Osteocyte (in vitro differentiated cells): ENCODE measurements at places on chromosomes 6 and 20. TPM values are rescaled to one million over a fixed set of nuclear protein-coding genes. Genes with fewer than 3 reads are reported as not detected.

NINL gene
- total RNA-seq: 20.4 and 20.8 TPM in 2 replicates

MSH5 gene
- total RNA-seq: 18.4 and 20.9 TPM in 2 replicates

RCAN2 gene
- 27.9 and 31.3 TPM in 2 replicates for total RNA-seq

HAO1 gene
- total RNA-seq: not detected in 2 replicates

NAPB gene
- 8.8 and 10.5 TPM in 2 replicates for total RNA-seq

UST gene
- total RNA-seq: 15.7 and 16.1 TPM in 2 replicates

MCHR2 gene
- not detected in 2 replicates for total RNA-seq

RAB44 gene
- total RNA-seq: not detected in 2 replicates
